ENCODE measurements at places on chromosomes 4 and X. TPM values are rescaled to one million over a fixed set of nuclear protein-coding genes. Genes with fewer than 3 reads are reported as not detected.

- no peak for DNase-seq
These were observed 486.3 kb downstream of the BCOR start for GRCh38 chrX:39611468-39611867.

DNA sequence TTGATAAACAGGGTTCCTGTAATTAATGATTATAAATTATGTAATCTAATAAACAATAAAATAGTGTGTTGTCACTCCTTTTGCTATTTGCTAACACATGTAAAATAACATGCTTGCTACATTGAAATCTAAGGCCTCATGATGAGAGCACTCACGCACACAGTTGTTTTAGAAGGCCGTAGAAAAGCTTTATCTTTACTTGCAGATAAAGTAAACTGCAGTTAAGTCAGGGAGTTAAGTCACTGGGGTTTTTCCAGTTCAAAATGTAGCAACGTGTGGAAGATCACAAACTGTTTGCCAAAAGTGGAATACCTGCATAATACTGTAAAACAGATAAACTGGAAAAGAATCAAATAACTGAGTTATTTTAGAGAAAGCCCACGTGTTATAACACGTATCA lies 187.3 kb upstream of the PACRGL start:
- no peak for DNase-seq

- no peak for DNase-seq
These were observed 899 bp upstream of the TMPRSS11D start for GRCh38 chr4:67884701-67885100.

- peak; percentile 13 for DNase-seq
These were observed 941.2 kb upstream of the TENM3 start for GRCh38 chr4:181301735-181302710.

- DNase-seq: no peak
These were observed 123.7 kb downstream of the ARHGAP10 start for GRCh38 chr4:147855571-147856009.

DNA sequence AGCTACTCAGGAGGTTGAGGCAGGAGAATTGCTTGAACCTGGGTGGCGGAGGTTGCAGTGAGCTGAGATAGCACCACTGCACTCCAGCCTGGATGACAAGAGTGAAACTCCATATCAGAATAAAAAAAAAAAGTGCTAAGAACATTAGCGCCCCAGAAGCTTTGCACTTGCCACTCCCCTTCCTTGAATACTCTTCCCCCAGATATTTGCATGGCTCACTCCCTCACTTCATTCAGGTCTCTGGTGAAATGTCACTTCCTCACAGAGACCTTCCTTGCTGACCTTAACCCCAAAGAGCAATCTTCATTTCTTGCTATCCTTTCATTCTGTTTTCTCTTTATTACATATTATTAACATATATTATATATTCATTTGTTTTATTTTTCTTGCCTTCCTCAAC lies 11.3 kb downstream of the CACNA1F start:
- DNase-seq: no peak

GRCh38 chrX:49951524-49952193 lies 29.3 kb downstream of the CLCN5 start:
- DNase-seq: no peak

- DNase-seq: no peak
These were observed 14.7 kb downstream of the RAPGEF2 start for GRCh38 chr4:159117564-159117963.

DNA sequence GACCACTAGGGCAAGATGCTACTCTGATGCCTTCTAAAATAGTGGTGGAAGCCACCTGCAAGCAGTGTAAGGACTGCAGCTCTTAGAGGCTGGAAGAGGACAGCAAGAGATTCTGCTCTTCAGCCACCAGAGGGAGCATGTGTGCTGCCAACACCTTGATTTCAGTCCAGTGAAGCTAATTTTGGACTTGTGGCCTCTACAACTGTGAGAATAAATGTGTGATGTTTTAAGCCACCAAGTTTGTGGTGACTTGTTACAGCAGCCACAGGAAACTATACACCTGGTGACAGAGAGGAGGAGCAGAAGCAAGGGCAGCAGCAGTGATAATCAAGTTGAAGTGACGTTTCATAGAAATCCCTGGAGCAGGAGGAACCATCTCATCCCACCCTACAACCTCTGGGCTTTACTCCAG lies 55.9 kb downstream of the FGFBP1 start:
- DNase-seq: peak; percentile 71

DNA sequence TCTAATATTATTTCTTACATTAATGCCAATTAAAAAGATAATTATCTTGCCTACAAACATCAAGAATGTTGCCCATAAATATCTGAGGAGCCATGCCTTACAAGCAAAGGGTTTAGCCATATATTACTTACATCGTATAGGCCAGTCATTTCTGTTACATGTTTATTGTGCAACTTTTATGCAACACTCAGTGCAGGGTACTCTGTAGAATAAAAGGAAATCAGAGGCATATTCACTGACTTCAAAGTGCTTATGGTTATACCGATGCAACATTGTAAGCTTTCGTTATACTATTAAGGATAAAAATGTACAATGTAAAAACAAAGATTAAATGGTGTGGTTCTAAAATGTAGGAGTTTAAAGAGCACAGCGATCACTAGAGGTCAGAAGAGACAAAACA lies 315.9 kb downstream of the PCDH10 start:
- DNase-seq: no peak

NPY2R gene
- not detected for total RNA-seq

CHRDL1 gene
- total RNA-seq: not detected

RHOXF2 gene
- not detected for total RNA-seq

Data from B cell (primary cell).